LHCN-M2 (cell line): ENCODE measurements at places on chromosomes 11 and 22. TPM values are rescaled to one million over a fixed set of nuclear protein-coding genes. Genes with fewer than 3 reads are reported as not detected.
A peak's percentile ranks its signal among the peaks of the same experiment; 100 is the strongest.

The KRTAP5-4 gene
- total RNA-seq, result not detected in 2 replicates

The DCHS1 gene
- total RNA-seq, result 2.4 and 2.6 TPM in 2 replicates

DNA sequence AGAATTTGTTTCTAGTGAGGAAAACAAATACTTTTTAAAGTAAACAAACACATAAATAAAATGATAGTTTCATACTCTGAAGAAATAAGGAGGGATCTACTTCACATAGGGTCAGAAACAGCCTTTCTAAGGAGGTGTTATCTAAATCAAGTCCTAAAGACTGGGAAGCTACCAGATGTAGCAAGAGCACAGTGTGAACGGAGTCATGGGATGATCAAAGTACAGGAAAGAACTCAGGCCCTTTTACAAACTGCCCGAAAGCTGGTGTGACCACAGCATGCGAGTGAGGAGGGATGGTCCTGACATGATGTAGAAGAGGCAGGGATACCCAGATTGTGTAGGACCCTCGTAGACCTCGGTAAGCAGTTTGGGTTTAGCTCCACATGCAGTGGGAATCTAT is 102.8 kb downstream of the ARHGAP32 start:
- DNase-seq, result no peak

DNA sequence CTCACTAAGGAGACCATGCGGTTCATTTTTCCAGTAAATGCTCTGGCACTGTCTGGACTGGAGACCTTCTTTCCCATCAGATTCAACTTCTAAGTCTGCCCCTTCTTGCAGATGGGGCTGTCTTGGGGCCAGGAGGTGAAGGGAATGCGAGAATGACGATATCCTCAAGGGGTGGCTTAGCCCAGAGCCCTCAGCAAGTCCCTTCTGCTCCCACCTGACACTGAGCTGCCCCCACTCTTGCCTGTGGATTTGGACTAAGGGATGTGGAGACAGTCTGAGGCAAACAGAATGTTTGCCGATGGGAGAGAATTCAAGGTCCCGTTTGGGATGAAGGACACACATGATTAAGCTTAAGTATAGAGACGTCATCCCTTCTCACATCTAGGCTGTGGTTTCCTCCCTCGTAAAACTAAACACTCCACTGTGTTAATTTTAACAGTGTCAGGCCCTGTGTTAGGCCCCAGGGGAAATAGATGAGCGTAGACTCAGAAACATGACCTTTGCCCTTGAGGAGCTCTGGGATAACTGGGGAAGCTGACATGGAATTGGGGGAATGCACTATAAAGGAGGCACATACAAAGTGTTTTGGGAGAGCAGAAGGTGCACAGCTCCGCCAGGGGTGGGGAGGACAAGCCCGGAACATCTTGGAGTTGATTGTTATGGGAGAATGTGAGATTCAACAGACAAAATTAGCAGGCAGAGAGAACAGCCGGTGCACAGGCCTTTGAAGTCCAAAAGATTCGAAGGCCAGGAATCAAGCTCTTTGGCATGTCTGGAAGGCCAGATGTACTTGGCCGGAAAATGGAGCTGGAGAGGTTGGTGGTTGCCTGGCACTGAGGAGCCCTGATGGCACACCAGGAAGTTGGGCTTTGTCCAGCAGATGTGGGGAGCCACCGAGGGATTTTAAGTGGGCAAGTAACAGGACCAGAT is 71.6 kb downstream of the ST3GAL4 start:
- no peak for DNase-seq

DNA sequence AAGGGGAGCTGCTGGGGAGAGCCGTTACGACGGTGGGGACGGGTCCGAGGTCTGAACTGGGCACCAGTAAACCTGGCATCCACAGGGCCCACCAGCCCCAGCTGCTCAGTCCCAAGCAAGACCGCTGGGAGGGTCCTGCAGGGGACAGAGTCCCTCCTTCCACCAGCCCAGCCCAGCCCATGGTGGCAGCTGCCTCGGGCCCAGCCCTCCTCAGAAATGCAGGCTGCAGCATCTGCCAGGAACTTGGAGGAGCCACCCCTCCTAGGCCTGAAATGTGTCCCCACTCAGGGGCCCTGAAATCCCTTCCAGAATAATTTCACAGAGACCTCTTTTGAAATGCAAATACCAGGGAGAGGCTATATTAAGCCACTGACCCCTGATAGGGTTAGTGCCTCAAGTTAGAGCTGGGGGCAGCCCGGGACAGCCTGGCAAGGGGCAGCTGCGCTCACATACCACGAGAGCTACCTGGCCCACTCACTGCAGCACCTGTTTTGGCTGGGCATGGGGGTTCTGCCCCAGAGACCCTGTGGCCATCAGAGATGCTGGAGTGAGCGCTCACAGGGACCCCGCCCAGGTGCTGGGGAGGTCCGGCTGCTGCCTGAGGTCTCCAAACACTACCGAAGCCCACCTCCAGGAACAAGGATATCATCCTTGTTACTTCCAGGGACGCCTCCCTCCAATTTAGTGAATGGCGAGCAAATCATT is 53.1 kb downstream of the CELSR1 start:
- no peak for DNase-seq

GRCh38 chr11:75510004-75510722 is 15.6 kb downstream of the GDPD5 start:
- DNase-seq, result no peak

The GAL3ST3 gene
- not detected in 2 replicates for total RNA-seq

The CARS1 gene
- 41.3 and 53.3 TPM in 2 replicates for total RNA-seq

GRCh38 chr11:114262681-114263512 is 33.3 kb upstream of the NNMT start:
- peak; percentile 63 for DNase-seq

DNA sequence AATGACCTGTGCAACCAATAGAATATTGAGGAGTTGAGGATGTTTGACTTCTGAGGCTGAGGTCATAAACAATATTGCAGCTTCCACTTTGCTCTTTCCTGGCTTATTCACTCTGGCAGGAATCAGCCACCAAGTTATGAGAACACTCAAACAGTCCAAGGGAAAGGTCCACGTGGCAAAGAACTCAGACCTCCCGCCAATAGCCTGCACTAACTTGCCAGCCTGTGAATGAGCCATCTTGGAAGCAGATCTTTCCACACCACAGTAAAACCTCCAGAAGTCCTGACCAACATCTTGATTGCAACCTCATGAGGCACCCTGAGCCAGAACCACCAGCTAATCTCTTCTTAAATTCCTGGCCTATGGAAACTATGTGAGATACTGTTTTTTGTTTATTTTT is 22.7 kb upstream of the PICALM start:
- DNase-seq, result peak; percentile 12

- DNase-seq, result no peak
Measured at GRCh38 chr11:106275151-106275550, 197.7 kb downstream of the AASDHPPT start.

- no peak for DNase-seq
Measured at GRCh38 chr22:39243439-39244135, 1.2 kb downstream of the PDGFB start.

GRCh38 chr11:77821349-77821851 is 456 bp downstream of the AAMDC start:
- peak; percentile 22 for DNase-seq

GRCh38 chr11:78453140-78453935 is 35.7 kb upstream of the GAB2 start:
- DNase-seq, result no peak

DNA sequence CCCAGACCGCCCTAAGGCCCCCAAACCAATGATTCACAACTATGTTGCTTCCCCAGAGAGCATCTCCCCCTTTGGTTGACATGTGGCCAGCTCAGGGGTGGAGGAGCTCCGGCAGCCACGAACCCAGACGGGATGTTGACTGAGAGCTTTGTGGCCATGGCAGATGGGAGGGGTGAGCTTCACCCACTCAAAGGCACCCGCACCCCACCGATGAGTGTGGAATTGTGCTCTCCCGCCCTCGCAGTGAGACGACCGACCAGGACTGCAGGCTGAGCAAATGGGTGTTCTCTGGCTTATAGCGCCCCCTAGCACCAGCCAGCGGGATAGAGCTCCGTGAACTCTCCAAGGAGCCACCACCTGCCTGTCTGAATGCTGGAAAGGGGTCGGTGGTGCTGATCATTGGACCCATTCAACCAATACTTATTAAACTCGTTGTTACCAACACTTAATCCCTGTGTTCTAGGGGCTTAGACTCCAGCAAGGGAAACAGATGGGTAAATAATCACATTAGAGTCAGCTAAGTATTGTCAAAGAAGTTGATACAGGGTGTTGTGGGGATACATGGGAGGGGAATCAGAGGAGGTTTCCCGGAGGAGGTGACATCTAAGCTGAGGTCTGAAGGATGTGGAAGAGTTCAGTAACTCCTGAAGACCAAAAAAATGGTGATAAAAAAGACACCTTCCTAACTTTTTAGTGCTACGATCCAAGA is 4.5 kb upstream of the TIMP3 start:
- peak; percentile 67 for DNase-seq

The TBX1 gene
- 13.0 and 16.7 TPM in 2 replicates for total RNA-seq

DNA sequence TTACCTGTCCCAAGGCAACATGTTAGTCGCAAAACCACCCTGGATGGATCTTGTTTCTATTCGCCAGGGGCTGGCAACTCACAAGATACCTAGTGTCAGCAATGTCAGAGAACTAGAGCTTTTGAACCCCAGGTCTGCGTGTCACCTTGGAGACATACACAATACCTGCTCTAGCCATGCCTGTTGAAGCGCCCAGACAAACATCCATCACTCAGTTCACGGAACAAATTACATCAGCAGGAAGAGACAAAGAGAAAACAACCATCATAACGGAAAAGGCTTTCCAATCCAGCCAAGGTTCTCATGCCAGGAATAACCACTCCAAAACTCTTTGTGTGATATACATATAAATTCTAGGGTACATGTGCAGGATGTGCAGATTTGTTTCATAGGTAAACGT is 2.2 kb downstream of the CD59 start:
- DNase-seq, result no peak

The FGF4 gene
- not detected in 2 replicates for total RNA-seq

The SLC22A9 gene
- total RNA-seq, result not detected in 2 replicates

DNA sequence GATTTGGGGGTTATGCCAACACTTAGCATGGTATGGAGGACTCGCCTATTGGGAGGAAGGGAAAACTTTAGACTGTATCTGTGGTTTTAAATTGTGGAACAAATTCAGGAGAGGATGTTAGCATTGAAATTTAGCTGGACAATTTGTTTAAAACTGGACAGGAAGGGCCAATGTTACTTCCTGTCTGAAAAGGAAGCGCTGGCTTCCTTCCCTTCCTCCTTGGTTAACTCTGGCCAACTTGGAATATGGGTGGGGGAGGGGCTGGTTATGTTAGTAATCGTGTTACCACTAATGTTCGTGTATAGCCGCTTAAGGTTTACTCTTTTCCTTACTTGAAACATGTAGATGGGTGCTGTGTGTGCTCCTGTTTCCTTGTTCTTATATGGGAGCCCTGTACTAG is 13.9 kb downstream of the CTNND1 start:
- DNase-seq, result peak; percentile 60

The ALDH3B2 gene
- not detected in 2 replicates for total RNA-seq

The MAJIN gene
- total RNA-seq, result not detected in 2 replicates

DNA sequence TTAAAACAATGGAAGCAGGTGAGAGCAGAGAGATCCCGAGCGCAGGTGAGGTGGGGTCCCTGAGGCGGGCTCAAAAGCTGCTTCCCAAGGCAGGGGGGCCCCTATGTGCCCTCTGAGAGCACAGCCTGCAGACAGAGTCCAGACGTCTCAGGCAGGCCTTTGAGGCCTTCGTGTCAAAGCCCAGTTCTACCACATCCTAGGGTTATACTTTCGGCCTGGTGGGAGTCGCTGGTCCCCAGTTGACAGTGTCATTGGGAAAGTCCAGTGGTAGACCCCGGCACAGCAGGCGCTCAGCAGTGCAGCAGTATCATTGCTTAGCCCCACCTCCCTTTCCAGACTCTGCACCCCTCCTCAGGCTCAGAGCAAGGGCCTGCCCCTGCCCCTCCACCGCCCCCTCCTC is 9.1 kb downstream of the LINC01488 start:
- DNase-seq, result no peak

DNA sequence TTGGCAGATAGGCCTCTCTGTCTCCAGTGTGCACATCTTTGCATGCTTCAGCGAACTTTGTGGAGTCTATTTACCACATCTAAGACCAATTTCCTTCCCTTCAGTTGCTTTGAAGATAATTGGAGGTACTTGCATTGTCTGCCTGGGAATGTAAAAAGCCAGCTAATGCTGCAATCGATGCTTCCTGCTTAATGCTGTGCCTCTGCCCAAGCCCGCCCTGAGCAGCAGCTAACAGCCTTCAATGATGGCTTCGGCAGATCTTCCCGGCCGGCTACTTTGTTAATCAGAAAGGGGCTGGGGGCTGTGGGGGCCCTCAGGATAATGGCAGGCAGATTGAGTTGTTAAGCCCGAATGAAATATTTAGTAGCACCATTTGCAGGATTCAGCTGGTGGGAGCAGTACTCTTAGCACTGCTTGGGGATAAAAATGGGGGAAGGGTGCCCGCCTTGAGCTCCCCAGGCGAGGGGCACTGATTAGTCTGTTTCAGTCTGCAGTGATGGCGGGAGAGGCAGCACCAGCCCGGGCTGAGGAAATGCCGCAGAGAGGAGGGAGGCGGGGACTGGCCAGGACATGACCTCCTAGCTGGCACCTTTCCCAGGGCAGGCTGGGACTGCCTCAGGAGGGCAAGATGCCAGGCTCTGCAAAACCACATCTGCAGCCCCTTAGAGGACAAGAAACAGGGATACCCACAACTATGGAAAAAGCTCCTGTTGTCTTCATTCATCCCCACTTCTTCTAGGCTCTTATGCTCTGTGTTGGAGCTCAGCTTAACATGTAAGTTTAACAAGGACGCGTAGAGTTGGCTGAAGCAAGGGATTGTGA is 460.0 kb downstream of the BUD13 start:
- no peak for DNase-seq

The LARGE2 gene
- total RNA-seq, result not detected in 2 replicates

- peak; percentile 30 for DNase-seq
Measured at GRCh38 chr11:126257764-126258163, 10.9 kb downstream of the SRPRA start.

DNA sequence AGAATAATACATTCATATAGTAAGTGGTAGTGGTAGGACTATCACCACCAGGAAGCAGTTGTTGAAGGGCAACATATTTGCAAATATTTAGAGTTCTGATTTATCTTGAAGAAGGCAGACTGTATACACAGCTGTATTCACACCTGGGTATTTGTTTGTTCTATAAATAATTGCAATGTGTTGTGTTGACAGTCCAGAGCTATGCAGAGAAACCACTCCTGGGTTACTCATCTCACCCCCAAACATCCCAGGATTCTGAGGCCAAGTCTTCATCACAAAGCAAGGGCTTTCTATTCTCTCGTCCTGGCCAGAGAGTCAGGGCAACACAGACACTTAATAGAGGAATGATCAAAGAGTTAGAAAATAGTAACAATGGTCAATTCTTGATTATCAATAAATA is 102.1 kb upstream of the FAT3 start:
- no peak for DNase-seq
